HuH-7.5 (cell line): ENCODE measurements at places on chromosomes 12 and 14.

DNA sequence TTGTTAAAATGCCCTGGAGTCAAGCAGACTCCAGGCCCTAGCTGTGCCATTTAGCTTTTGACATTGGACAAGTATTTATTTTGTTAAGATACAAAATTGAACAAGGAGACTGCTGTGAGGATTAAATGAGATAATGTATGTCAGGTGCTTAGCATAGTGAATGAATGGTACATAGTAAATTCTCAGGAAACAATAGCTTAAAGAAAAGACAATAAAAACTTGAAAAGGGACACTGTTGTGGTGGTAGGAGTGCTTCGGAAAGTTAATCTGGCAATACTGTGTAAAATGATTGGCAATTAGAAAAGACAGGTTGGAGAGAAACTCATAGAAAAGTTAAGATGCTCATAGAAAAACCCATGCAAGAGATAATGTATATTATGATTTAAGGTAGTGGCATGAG, 19.7 kb downstream of the PALS1 start:
- no peak for DNase-seq

DNA sequence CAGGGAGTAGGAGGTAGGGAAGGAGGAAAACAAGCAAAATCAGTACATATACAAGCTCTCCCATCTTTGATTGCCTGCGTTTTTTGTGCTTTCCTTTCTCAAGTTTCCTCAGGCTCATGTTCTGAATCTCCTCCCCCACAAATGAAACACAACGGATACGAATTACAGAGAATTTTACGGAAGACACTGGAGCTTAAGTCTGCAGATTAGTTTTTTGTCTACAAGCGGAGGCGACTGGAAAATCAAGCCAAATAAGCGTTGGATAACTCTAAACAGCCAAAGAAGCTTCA, 612 bp downstream of the WBP11 start:
- no peak for DNase-seq

DNA sequence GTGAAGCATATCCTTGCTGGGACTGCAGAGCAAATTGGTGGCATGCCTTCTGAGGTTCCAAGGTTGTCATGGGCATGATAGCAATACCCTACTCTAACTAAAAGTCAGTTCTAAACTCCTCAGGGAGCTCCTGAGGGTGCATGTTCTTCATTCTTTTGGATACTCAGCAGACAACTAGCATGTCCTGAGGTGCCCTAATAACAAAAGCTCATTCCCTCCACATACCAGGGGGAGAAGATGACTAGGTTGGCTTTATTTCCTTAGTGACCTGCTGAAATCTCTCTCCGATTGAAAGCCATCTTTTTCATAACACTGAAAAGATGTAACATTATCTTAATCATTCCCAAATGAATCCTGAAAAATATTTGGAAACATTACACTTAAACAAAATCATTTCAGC, 188.7 kb upstream of the IGF1 start:
- DNase-seq: no peak

DNA sequence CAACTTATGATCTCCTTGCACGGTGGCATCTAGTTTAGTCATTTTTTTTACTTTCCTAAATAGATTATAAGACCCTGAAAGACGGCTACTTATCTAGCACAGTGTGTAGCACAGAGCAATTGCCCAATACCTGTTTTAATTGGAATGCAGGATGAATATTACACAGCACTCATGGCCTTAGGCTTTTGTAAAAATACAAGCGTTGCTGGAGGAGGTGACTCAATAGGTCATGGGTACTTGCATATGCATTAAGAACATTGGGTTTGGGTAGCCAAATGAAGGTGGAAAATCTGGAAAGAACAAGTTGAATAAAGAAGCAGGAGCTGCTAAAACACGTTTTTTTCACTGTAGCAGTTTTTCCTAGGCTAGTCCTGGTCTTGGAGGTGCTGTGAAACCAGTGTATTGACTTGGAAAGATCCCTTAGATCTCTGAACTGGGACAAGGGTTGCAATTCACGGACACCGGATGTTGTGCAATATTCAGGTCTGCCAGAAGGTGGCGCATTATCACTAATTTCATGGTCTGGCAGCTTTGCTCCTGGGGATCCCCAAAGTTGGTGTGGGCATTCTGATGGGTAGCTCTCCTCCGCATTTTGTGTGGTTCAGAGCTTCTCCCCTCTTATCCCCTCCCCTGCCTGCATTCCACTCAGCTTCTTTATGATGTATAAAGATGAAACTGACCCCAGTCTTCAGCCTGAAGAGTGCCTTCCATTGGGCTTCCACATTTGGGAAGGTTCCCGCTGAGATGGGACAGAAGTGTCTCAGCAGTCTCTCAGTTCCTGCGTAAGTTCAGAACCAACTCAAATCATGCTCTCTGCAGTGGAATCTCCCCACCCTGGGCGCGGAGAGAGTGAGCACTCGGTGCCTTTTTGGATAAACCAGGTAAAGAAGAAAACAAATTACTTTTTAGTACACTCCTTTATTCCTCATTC, 278.3 kb downstream of the NRXN3 start:
- peak; percentile 23 for DNase-seq

DNA sequence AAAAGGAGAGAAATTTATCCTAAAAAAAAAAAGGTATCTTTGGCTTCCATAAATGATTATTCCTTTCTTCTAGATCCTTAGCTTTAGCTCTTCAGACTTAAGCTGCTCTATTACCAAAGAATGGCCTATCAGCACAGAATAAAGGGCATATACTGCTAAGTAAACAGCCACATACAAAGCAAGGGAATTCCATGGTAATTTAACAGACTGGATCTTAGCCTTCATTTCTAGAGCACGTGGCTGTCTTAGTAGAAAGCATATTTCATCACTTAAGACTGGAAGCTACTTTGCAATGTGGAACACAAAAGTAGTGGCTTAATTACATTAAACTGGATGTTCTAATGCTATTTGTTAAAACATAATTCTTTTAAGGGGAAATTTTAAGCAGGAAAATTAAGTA, 23.1 kb downstream of the TMED10 start:
- no peak for DNase-seq
